Suprapubic skin (tissue), 4 donors: ENCODE measurements at places on chromosomes 5 and 9.

- no peak for DNase-seq
These were observed 1.2 kb downstream of the PURA start for GRCh38 chr5:140115186-140115500.

DNA sequence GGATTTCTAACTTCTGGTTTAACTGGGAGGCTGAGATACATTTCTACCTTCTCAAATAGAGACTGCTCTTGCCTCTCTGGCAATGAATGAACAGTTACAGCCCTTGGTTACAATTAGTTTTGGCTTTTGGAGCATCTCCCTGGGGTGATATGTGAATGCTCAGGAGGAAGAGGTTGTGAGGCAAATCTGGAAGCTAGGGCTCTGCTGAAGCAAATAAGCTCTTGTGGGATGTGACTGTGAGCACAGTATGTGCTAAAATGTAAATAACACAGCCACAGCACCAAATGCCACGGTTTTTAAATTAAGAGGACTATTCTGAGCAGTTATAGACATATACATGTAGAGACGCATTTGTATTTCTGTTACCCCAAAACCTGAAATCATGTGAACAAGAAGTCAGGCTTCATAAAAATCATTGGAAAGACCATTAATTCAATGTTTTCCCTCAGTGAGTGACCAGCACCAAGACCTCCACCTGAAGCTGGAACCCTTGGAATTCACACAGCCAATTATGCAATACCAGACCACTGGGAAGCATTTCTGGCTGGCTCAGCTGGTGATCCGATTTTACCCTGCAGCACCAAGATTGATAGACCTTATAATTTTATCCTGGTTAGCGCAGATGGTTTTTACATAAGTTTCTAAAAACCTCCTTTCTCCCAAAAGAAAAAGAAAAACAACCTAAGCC, 3.0 kb upstream of the SLC44A1 start:
- no peak for DNase-seq

DNA sequence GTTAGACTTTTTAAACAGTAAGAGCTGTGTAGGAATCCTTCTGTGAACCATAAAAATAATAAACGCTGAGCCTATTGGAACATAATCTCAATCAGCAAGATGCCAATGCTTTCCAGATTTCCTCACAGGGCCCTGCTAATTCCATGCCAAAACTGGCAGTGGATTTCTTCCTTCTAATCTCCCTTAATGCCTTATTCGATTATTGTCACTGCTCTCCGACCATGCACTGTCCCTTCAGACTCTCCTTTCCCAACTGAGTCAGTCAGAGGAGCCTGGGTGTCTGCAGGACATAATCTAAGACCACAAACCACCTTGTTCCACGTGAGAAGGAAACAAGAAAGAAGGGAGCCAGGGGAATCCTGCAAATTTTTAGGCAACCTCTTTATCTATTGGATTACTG, at the start of gene GABRA6:
Gene GABRA6, plus strand, starts transcription at position 261 of the 400 bp plus-strand sequence. CDS start 269 bp downstream, outside the sequence.
- DNase-seq: no peak

GRCh38 chr9:98482226-98482625, 226.5 kb downstream of the GABBR2 start:
- DNase-seq: no peak

DNA sequence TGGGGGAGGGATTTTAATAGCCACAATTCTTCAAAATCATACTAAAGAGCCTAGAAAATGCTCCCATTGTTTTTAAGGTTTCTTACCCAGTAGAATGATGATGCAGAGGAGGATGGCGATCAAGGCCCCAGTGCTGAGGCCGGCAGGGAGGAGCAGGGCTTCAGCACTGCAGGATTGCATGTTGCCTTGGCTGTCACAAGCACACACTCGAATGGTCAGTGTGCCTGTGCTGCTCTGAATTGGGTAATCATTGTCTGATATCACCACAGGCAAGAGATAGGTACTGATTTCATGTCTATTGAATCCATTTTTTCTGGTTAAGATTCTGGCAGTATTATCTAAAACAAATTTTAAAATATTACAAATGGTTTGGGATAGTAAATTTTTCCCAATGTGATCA, 153.3 kb downstream of the CDH10 start:
- no peak for DNase-seq

GRCh38 chr5:137822158-137822764, 45.4 kb upstream of the MYOT start:
- DNase-seq: no peak

- no peak for DNase-seq
These were observed 6.9 kb upstream of the BOD1 start for GRCh38 chr5:173623296-173623771.

DNA sequence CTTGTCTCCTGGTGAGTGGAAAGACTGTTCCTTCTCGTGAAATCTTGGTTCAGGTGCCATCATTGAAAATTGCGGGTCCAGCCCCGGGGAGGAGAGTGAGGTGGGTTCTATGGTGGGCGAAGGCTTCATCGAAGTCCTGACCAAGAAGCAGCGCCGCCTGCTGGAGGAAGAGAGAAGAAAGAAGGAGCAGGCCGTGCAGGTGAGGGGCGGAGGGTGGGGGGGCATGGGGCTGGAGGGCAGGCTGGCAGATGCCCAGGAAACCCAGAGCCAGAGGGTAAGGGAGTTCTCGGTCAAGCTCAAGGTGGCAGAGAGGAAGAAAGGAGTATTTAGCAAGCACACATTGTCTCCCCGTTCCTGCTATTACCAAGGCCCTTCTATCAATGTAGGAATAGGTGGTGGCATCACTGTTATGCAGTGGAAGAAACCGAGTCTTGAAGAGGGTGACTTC, 24.3 kb upstream of the POMT1 start:
- no peak for DNase-seq

DNA sequence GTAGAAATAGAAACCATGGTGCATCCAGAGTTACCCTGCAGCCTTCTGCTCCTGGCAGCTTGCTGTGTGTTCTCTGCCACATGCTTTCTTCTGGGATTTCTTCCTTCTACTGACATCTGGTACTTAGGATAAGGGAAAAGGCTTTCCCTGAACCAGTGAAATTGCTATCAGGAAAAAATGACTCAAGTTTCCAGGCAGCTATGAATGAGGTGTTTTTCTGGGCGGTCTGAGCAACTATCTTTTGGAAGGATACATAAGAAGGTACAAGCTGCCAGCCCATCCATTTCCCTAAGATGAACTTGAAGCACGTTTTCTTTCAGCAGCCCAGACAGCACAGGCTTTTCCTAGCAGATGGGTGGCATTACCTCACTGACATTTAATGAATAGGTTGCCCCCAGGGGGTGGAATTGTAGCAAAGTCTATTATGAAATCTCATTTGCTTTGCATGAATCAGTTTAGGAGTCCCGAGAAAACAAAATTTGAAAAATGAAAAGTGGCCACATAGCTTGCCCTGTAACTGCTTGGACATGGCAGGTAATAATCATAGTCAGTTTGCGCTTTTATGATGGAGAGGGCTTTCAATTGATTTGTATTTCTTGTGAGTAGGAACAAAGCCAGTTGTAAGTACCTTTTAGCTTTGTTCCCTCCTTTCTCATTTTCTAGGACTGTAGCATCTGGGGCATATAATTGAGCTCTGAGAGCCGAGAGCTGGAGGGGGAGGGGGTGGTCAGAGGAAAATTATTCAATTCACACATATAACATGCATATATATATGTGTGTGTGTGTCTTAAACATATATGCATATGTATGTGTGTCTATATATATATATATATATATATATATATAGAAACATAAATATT, 108.5 kb downstream of the C9orf152 start:
- DNase-seq: no peak

DNA sequence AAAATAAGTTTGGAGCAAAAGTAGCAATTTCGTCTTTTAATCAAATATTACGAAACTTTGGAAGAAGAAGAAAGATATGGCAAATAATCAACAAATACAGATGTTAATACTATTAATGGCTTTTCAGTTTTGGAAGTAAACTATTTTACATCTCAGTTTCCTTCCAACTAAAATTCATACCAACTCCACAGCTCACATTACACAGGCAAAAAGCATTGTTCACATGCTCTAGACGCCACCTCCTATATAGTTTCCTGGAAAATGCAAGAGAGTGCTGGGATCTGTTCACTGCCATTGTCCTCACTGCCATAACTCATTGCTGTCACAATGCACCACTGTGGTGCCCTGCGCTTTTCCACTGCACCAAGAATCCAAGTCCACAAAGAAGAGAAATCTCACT, 149.0 kb upstream of the FTMT start:
- no peak for DNase-seq

DNA sequence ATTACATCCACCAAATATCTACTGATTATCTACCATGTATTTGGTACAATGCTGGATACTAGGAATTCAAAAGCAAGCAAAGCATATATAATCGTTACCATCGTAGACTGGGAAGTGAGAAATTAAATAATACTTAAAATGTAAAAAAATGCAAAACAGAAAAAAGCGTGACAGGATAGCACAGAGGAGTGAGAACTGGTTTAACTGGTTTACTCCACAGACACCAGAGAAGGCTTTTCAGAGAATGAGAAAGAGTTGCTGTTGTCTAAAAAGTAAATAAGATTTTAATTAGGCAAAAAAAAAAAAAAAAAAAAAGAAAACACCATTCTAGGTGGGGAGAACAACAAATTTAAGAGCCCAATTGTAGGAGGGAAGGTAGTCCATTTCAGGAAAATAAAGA, 657.9 kb upstream of the ST8SIA4 start:
- no peak for DNase-seq

DNA sequence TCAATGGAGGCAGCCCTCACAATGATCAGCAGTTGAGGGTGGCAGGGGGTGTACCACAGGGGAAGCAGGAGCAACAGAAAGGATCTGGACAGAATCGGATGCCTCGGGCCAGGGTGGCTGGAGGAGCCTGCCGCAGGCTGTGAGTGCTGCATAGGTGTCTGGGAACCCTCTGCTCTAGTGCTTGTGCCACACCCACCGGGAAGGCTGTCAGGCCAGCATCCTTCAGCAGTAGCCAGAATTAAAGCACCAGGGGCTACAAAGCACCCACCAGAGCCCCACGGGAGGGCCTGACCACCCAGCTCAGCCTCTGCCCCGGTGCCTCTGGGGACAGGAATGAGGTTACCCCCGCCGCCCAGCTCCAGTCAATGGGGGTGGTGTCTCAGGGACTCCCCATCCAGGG, 49.0 kb downstream of the ARHGEF37 start:
- peak; percentile 56 for DNase-seq

- DNase-seq: no peak
These were observed 64.3 kb upstream of the S1PR3 start for GRCh38 chr9:88926781-88927505.
